Adrenal gland (tissue), 19 donors: ENCODE measurements at places on chromosomes 16 and 17. TPM values are rescaled to one million over a fixed set of nuclear protein-coding genes. Genes with fewer than 3 reads are reported as not detected.

The IRX6 gene
- not detected for total RNA-seq

The METRNL gene
- total RNA-seq: 37.7 TPM

The VAT1L gene
- total RNA-seq: 38.4 TPM

The ADAM11 gene
- total RNA-seq: 0.35 TPM

The CIBAR2 gene
- 0.17 TPM for total RNA-seq

The HSD17B1 gene
- total RNA-seq: 2.4 TPM

The DYNLRB2 gene
- total RNA-seq: 1.5 TPM

The CCDC144A gene
- total RNA-seq: 13.6 TPM

The ATP2A3 gene
- 19.4 TPM for total RNA-seq

GRCh38 chr16:74201576-74201975, 95.0 kb upstream of the PSMD7 start:
- DNase-seq: no peak
- no peak overlapping the region for H3K27ac ChIP-seq
- H3K27me3 ChIP-seq: no peaks in the 10 kb centered on the region
- no peak overlapping the region for H3K4me3 ChIP-seq

DNA sequence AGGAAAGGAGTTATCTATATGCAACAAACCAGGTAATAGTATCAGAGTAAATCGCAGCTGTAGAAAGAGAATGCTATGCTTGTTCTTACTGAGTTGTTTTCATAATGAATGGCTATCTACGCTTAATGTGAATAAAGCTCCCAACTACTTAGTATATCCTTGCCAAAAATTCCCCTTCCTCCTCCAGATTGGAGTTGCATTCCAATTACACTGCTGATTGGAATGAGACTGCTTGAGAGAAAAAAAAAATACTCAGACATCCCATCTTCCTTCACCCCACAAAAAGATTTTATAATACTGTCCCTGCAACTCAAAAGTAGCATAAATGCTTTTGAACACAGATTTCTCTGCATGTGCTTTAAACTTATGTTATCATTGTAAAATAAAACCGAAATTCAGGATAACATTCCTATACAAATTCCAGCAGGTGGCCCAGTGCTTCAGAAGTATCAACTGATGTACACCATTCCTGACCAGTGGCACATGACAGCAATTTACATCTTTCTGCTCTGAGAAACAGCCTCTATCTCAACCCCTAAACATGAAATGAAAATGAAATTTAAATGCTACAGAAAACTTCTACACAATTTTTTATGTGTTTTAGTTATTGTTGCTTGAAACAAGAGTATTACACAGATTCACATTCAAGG, 47.0 kb downstream of the SMURF2 start:
- H3K4me3 ChIP-seq: no peak overlapping the region
- H3K27ac ChIP-seq: no peak overlapping the region
- DNase-seq: no peak
- no peaks in the 10 kb centered on the region for H3K27me3 ChIP-seq
- H3K4me1 ChIP-seq: peaks cover 32% of the 10 kb centered on the region

DNA sequence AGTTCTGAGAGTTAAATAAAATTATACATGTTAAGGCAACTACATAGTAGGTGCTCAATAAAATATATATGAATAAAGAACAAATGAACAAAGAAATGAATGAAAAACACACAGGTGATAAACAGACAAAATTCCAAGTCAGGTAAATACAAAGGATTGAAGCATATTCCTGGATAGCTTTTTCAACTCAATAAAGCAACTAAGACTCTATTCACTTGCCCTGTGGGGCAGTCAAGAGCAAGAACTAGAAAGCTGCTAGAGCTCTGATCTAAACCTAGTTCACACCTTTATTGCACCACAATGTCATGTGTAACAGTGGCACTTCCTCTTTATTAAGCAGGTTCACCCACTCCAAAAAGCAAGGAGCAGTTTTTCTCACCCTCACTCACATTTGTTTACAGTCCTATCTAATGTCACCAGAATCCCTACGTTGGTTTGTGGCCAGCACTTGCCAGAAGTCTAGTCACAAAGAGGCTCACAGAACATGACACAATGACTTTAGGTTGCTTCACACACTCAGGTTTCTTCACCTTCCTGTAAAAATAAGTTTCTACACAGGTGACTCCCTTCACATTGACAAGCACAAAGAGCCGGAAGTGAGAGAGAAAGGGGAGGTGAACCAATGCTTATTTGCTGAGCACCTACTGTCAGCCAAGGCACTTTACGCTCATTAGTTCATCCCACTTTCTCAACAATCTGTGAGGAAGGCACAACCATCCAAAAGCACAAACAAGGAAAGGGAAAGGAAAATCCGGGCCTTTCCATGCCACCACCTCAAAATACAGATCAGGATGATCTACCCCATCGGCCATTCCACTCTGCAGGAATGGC, 70.8 kb downstream of the XPO6 start:
- H3K27ac ChIP-seq: peak overlapping the region; percentile 54
- peaks cover 4% of the 10 kb centered on the region for H3K36me3 ChIP-seq
- no peak overlapping the region for H3K4me3 ChIP-seq
- no peaks in the 10 kb centered on the region for H3K27me3 ChIP-seq

- H3K36me3 ChIP-seq: no peaks in the 10 kb centered on the region
- H3K4me1 ChIP-seq: no peaks in the 10 kb centered on the region
- no peaks in the 10 kb centered on the region for H3K27me3 ChIP-seq
- no peak overlapping the region for H3K4me3 ChIP-seq
- H3K27ac ChIP-seq: peak overlapping the region; percentile 83
Measured at GRCh38 chr16:58425756-58426494, 33.7 kb downstream of the GINS3 start.

GRCh38 chr17:45061606-45062205, 589 bp downstream of the NMT1 start:
- H3K27me3 ChIP-seq: no peaks in the 10 kb centered on the region
- peak overlapping the region; percentile 68 for H3K4me3 ChIP-seq
- H3K27ac ChIP-seq: peak overlapping the region; percentile 88
- H3K36me3 ChIP-seq: no peaks in the 10 kb centered on the region
- peaks cover 65% of the 10 kb centered on the region for H3K4me1 ChIP-seq

DNA sequence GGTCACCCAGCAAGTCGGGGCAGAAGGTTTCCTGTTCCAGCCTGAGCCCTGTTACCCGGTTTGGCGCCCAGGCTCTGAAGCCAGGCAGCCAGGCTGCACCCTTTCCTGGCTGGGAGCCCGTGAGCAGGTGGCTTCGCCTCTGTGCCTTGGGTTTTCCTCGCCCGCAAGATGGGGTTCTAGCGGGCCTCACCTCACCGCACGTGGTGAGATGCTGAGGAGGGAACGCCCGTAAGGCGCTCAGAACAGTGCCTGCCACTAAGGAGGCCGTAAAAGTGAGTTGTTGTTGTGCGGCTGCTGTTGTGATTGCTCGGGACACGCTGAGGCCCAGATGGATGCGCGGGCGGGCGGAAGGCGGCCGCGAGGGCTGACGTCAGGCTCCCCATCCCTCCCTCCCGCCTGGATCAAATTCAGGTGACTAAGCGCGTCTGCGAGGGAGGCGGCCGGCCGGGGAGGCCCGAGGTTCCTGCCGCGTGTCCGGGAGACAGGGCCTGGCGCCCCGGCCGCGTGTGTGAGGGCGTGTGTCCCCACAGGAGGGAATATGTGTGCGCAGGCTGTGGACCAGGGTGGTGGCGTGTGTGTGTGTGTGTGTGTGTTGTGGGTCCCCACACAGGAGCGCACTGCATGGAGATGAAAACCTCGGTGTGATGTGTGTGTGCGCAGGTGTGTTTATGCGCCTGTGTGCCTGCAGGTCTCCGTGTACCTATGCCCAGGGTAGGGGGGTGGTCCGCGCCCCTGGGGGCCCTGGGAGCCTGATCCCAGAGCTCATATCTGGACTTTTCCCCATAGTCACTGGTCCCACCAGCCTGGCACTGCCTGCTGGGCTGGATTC, 4.3 kb downstream of the CAMKK1 start:
- peak overlapping the region; percentile 91 for H3K27ac ChIP-seq
- peak; percentile 55 for DNase-seq
- no peak overlapping the region for H3K4me3 ChIP-seq
- H3K4me1 ChIP-seq: peaks cover 66% of the 10 kb centered on the region
- no peaks in the 10 kb centered on the region for H3K27me3 ChIP-seq

- no peaks in the 10 kb centered on the region for H3K27me3 ChIP-seq
- no peak for DNase-seq
- no peak overlapping the region for H3K4me3 ChIP-seq
- no peaks in the 10 kb centered on the region for H3K36me3 ChIP-seq
Measured at GRCh38 chr17:72296456-72296855, 175.6 kb downstream of the SOX9 start.

GRCh38 chr16:89095491-89095951, 1.9 kb downstream of the ACSF3 start:
- no peak for DNase-seq
- no peaks in the 10 kb centered on the region for H3K27me3 ChIP-seq
- no peaks in the 10 kb centered on the region for H3K36me3 ChIP-seq

DNA sequence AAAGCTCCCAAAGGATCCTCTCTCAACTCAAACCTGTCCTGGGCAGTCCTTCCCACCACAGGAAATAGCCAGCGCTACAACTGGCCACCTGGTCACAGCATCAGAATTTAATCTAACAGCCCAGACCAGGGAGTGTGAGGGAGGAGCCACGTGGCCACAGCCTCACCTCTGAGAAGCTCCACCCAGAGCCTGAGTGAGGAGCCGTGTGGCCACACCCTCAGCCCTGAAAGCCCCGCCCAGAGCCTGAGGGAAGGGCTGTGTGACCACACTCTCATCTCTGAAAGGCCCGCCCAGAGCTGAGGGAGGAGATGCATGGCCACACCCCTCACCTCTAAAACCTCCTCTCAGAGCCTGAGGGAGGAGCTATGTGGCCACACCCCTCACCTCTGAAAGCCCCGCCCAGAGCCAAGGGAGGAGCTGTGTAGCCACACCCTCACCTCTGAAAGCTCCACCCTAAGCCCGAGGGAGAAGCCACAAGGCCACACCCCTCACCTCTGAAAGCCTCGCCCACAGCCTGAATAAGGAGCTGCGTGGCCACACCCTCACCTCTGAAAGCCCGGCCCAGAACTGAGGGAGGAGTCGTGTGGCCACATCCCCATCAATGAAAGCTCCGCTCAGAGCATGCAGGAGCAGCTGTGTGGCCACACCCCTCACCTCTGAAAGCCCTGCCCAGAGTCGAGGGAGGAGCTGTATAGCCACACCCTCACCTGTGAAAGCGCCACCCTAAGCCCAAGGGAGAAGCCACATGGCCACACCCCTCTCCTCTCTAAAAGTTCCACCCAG, 28.6 kb downstream of the SLC38A8 start:
- H3K27ac ChIP-seq: no peak overlapping the region
- peak; percentile 82 for DNase-seq
- H3K36me3 ChIP-seq: no peaks in the 10 kb centered on the region
- no peaks in the 10 kb centered on the region for H3K4me1 ChIP-seq
- no peaks in the 10 kb centered on the region for H3K27me3 ChIP-seq

GRCh38 chr16:27759301-27759871, 209.4 kb downstream of the KATNIP start:
- H3K4me3 ChIP-seq: no peak overlapping the region
- no peaks in the 10 kb centered on the region for H3K27me3 ChIP-seq
- H3K4me1 ChIP-seq: no peaks in the 10 kb centered on the region
- DNase-seq: no peak
- no peak overlapping the region for H3K27ac ChIP-seq

DNA sequence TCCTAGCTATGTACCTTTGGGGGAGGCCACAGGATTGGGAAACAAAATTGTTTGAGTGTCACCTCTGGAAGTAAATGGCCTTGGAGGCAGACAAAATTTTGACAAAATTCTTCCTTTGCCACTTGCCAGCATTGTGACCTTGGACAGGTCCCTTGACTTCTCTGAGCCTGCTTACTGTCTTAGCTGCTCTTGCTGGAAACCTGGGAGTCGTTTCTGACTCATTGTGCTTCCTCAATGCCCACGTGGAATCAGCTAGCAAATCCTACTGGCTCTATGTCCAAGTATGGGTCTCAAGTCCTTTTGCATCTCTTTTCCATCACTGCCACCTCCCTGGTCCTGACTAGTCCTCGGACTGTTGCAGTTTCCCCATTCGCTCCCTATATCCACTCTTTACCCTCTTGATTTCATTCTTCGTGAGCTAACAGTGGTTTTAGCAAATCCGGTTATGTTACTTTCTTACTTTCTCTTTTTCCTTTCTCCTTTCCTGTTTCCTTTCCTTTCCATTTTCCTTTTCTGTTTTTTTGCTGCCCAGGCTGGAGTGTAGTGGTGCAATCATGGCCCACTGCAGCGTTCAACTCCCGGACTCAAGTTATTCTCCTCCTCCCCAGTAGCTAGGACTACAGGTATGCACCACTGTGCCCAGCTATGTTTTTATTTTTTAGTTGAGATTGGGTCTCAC, 68.1 kb upstream of the LGALS9 start:
- peaks cover 48% of the 10 kb centered on the region for H3K4me1 ChIP-seq
- H3K36me3 ChIP-seq: no peaks in the 10 kb centered on the region
- no peak overlapping the region for H3K4me3 ChIP-seq

GRCh38 chr16:2663553-2664546, 18.5 kb upstream of the KCTD5 start:
- peaks cover 12% of the 10 kb centered on the region for H3K4me1 ChIP-seq
- peak overlapping the region; percentile 87 for H3K27ac ChIP-seq
- H3K4me3 ChIP-seq: no peak overlapping the region
- no peaks in the 10 kb centered on the region for H3K36me3 ChIP-seq
- no peaks in the 10 kb centered on the region for H3K27me3 ChIP-seq
- peak; percentile 71 for DNase-seq

DNA sequence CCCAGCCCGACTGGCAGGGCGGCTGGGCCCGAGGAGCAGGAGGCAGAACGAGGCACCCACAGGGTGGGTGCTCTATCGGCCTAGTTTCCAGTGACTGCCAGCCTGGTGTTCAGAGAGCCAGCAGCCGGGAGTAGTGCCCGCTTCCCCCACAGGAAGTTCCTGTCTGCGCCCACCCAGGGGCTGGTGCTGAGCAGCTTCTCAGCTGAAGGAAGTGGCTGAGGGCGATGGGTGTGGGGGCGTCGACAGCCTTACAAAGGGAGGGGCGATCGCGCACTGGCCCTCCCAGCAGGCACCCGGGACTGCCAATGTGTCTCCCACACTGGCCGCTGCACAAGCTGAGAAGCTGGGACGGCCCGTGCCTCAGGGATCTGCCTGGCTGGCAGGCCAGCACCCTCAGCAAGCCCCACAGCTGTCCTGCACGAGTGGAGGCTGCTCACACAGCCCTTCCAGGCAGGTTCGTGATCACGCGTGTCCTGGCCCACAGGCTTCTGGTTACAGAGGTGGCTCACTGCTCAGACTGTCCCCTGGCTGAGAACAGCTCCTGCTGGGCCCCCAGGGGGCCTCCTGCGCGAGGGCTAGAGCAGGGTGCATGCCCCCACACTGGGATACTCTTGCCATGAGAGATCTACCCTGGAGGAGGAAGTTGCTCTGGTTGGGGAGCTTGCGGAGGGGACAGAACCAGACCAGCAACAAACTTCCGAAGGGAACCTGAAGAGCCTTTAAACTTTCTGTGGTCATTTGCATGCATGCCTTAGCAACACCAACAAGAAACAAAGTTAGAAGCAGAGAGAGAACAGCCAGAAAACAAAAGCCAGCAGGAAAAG, 2.5 kb downstream of the RNF166 start:
- no peak for DNase-seq
- peaks cover 16% of the 10 kb centered on the region for H3K36me3 ChIP-seq
- H3K4me1 ChIP-seq: peaks cover 29% of the 10 kb centered on the region
- no peak overlapping the region for H3K27ac ChIP-seq

DNA sequence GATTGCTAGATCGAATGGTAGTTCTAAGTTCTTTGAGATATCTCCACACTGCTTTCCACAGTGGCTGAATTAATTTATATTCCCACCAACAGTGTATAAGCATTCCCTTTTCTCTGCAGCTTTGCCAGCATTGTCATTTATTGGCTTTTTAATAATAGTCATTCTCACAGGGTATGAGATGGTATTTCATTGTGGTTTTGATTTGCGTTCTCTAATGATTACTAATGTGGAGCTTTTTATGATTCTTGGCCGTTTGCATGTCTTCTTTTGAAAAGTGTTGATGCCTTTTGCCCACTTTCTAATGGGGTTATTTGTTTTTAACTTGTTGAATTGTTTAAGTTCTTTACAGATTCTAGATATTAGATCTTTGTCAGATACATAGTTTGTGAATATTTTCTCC, 36.5 kb upstream of the BCAS3 start:
- no peaks in the 10 kb centered on the region for H3K36me3 ChIP-seq
- peaks cover 10% of the 10 kb centered on the region for H3K4me1 ChIP-seq
- H3K4me3 ChIP-seq: no peak overlapping the region
- H3K27me3 ChIP-seq: no peaks in the 10 kb centered on the region
- no peak for DNase-seq
